ENCODE measurements at places on chromosomes 1 and 21.

GRCh38 chr1:19450811-19451515, 34.4 kb downstream of the CAPZB start:
- DNase-seq, result no peak
- H3K27me3 ChIP-seq, result no peaks in the 10 kb centered on the region
- no peak overlapping the region for H3K4me3 ChIP-seq

GRCh38 chr1:32706491-32706890, 3.9 kb upstream of the SYNC start:
- H3K4me3 ChIP-seq, result no peak overlapping the region
- no peaks in the 10 kb centered on the region for H3K4me1 ChIP-seq
- H3K27me3 ChIP-seq, result no peaks in the 10 kb centered on the region
- H3K36me3 ChIP-seq, result no peaks in the 10 kb centered on the region
- no peak for DNase-seq

- H3K27me3 ChIP-seq, result peaks cover 13% of the 10 kb centered on the region
- DNase-seq, result no peak
- no peaks in the 10 kb centered on the region for H3K4me1 ChIP-seq
- no peak overlapping the region for H3K27ac ChIP-seq
- H3K36me3 ChIP-seq, result no peaks in the 10 kb centered on the region
Measured at GRCh38 chr1:110554871-110555801, 36.2 kb upstream of the KCNA10 start.

GRCh38 chr1:116076831-116077230, 34.4 kb upstream of the MAB21L3 start:
- no peak overlapping the region for H3K27ac ChIP-seq
- H3K36me3 ChIP-seq, result no peaks in the 10 kb centered on the region
- peaks cover 3% of the 10 kb centered on the region for H3K27me3 ChIP-seq
- no peak for DNase-seq
- H3K4me3 ChIP-seq, result no peak overlapping the region

GRCh38 chr1:165114022-165114888, 242.3 kb downstream of the LMX1A start:
- no peak overlapping the region for H3K4me3 ChIP-seq
- no peaks in the 10 kb centered on the region for H3K4me1 ChIP-seq
- DNase-seq, result peak; percentile 29
- H3K27me3 ChIP-seq, result peaks cover 10% of the 10 kb centered on the region
- H3K36me3 ChIP-seq, result no peaks in the 10 kb centered on the region

DNA sequence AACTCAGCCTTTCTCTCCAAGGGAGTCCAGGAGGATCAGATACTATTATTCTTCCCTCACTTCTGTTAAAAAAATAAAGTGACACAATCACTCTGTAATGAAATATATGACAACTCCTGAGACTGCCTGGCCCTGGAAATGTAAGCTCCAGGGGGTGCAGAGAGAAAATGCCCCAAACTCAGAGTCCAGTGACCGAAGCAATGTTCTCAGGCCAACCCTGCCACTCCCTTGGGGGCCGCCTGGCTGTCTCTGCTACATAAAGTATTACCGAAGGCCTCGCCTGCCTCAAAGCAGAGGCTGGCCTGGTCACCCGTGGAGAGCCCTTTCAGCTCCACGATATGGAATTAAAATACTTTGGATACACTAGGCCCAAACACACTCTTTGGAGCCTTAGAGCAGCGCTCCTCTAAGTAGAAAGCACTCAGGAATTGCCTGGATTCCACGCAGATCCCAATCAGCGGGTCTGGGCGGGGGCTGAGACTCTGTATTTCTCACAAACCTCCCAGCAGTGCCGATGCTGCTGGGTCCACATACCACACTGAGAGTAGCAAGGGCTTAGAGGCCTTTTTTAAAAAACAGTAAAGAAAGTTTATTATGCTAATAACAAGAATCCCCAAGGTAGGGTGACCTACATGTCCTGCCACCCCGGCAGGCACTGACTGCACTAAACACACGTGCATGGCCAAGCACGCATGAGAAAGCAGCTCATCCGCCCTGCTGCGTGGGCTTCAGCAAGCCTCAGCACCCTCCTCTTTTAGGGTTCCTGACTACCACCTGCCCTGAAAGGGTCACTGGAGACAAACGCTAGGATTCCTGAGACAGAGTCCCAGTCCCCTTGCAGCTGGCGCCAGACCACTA, 31.1 kb downstream of the TMCO4 start:
- no peak overlapping the region for H3K27ac ChIP-seq
- no peak overlapping the region for H3K4me3 ChIP-seq
- no peak for DNase-seq
- no peaks in the 10 kb centered on the region for H3K4me1 ChIP-seq
- no peaks in the 10 kb centered on the region for H3K27me3 ChIP-seq

DNA sequence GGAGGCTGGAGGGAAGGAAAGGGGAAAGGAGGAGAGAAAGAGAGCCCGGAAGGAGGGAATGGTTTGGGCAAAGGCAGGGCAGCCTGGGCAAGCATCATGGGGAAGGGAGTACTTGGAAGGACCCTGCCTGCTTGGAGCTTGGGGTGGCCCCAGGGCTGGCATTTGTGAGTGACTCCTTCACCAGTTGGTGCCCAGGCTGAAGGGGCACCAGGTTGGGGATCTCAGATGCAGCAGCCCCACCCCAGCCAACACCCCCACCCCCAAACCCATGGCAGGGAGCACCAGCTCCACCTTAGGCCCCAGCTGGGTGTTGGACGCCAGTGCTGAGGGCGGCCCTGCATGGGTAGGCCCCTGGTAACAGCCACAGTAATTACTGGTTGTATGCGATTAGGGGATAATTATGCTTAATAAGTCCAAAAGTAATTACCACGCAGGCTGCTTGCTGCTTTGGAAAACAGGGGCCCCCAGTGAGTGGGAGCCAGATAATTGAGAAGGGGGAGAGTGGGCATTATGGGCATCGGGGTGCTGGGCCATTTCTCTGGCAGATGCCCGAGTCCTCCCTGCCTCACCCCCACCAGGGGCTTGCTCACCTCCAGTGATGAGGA, 78.3 kb downstream of the VWA5B1 start:
- no peak overlapping the region for H3K27ac ChIP-seq
- no peak for DNase-seq
- no peaks in the 10 kb centered on the region for H3K4me1 ChIP-seq
- no peaks in the 10 kb centered on the region for H3K36me3 ChIP-seq
- H3K27me3 ChIP-seq, result peaks cover 3% of the 10 kb centered on the region

DNA sequence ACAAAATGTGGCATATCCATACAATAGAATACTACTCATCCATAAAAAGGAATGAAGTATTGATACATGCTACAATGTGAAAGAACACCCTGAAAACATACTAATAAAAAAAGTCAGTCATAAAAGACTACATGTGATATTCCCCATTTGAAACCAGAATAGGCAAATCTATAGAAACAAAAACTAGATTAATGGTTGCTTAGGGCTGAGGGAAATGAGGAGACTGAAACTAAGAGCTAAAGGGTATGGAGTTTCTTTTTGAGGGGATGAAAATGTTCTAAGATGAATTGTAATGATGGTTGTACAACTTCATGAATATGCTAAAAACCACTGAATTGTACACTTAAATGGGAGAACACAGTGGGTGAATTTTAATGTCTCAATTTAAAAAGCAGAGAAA, 50.9 kb downstream of the ACBD6 start:
- no peak overlapping the region for H3K4me3 ChIP-seq
- no peak for DNase-seq
- no peaks in the 10 kb centered on the region for H3K27me3 ChIP-seq
- H3K27ac ChIP-seq, result no peak overlapping the region

DNA sequence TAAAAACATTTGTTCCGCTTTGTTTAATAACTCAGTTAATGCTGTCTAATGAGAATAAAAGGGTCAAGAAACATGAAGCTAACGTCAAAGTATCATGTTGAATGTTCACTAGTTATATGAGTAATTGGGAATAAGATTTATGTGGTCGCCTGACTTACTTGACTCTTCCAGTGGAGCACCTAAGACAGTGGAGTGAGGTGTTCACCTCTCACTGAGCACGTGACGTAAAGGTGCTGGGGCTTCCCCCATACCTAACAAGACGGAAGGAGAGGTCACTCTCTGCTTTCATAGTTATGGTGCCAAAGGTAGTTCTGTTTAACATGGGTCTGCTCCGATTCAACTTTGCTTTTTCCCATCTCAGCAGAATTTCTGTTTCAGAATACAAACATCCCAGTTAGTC, 686 bp downstream of the KMO start:
- no peak overlapping the region for H3K4me3 ChIP-seq
- H3K4me1 ChIP-seq, result peaks cover 10% of the 10 kb centered on the region
- no peak overlapping the region for H3K27ac ChIP-seq
- no peaks in the 10 kb centered on the region for H3K36me3 ChIP-seq
- H3K27me3 ChIP-seq, result peaks cover 30% of the 10 kb centered on the region

GRCh38 chr1:219682788-219683187, 69.9 kb upstream of the ZC3H11B start:
- no peaks in the 10 kb centered on the region for H3K36me3 ChIP-seq
- no peaks in the 10 kb centered on the region for H3K4me1 ChIP-seq
- DNase-seq, result no peak

DNA sequence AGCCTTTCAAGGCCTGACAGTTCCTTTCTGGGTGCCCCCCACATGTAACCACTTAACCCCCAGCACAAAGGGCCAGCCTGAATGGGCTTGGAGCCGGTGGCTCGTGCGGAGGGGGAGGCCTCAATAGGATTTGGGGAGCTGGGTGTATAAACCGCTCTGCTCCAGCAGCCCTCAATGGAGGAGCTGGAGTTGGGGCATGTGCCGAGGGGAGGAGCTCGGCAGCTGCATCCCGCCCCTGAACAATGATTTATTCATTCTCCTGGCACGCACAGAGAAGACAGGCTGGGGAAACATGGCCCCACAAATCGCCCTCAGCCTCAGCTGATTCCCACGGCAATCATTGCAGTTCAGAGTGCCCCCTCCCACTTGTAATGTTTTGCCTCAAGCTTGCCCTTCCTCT, 6.9 kb upstream of the C1orf216 start:
- no peaks in the 10 kb centered on the region for H3K4me1 ChIP-seq
- peaks cover 52% of the 10 kb centered on the region for H3K36me3 ChIP-seq
- no peaks in the 10 kb centered on the region for H3K27me3 ChIP-seq
- no peak overlapping the region for H3K4me3 ChIP-seq

GRCh38 chr1:195820925-195821324, 787.3 kb downstream of the KCNT2 start:
- no peaks in the 10 kb centered on the region for H3K36me3 ChIP-seq
- no peaks in the 10 kb centered on the region for H3K27me3 ChIP-seq
- DNase-seq, result no peak
- H3K27ac ChIP-seq, result no peak overlapping the region
- H3K4me1 ChIP-seq, result no peaks in the 10 kb centered on the region
- no peak overlapping the region for H3K4me3 ChIP-seq

GRCh38 chr1:51973587-51974474, 16.7 kb downstream of the RAB3B start:
- H3K27ac ChIP-seq, result no peak overlapping the region
- H3K36me3 ChIP-seq, result no peaks in the 10 kb centered on the region
- no peaks in the 10 kb centered on the region for H3K4me1 ChIP-seq
- no peak for DNase-seq
- no peaks in the 10 kb centered on the region for H3K27me3 ChIP-seq

- H3K36me3 ChIP-seq, result no peaks in the 10 kb centered on the region
- H3K27ac ChIP-seq, result no peak overlapping the region
- no peaks in the 10 kb centered on the region for H3K27me3 ChIP-seq
- H3K4me3 ChIP-seq, result no peak overlapping the region
- DNase-seq, result no peak
Measured at GRCh38 chr21:21864321-21864840, 866.2 kb downstream of the NCAM2 start.

DNA sequence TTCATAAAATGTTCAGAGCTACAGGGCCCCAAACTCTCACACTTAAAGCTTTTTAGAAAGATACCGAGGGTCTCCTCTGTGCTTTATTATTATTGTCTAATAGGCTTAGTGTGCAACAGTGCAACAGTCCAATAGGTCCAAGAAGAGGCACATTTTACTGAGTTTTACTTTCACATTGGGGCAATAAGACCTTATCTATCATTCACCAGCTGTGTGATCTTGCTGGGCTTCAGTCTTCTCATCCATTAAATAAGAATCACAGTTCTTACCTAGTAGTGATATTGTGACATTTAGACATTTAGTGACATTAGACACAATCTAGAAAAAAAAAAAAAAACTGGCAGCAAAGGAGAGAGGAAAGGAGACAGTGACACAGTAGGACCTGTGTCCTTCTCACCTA, 175.8 kb upstream of the NFIA start:
- no peaks in the 10 kb centered on the region for H3K27me3 ChIP-seq
- DNase-seq, result no peak
- H3K4me1 ChIP-seq, result no peaks in the 10 kb centered on the region
- H3K4me3 ChIP-seq, result no peak overlapping the region

GRCh38 chr1:6779089-6779805, 6.0 kb upstream of the CAMTA1 start:
- no peak overlapping the region for H3K4me3 ChIP-seq
- H3K36me3 ChIP-seq, result no peaks in the 10 kb centered on the region
- no peaks in the 10 kb centered on the region for H3K27me3 ChIP-seq
- DNase-seq, result no peak
- no peak overlapping the region for H3K27ac ChIP-seq
- H3K4me1 ChIP-seq, result peaks cover 11% of the 10 kb centered on the region

GRCh38 chr1:44212355-44213221, 683 bp upstream of the DMAP1 start:
- H3K27me3 ChIP-seq, result no peaks in the 10 kb centered on the region
- H3K27ac ChIP-seq, result peak overlapping the region; percentile 83
- H3K4me1 ChIP-seq, result peaks cover 32% of the 10 kb centered on the region
- H3K4me3 ChIP-seq, result peak overlapping the region; percentile 38

GRCh38 chr1:37795340-37796125, 1.9 kb downstream of the MANEAL start:
- DNase-seq, result peak; percentile 66
- H3K27ac ChIP-seq, result peak overlapping the region; percentile 60
- peak overlapping the region; percentile 97 for H3K4me3 ChIP-seq
- H3K36me3 ChIP-seq, result peaks cover 47% of the 10 kb centered on the region
- no peaks in the 10 kb centered on the region for H3K27me3 ChIP-seq
- peaks cover 30% of the 10 kb centered on the region for H3K4me1 ChIP-seq

GRCh38 chr1:84995484-84996334, 1.2 kb downstream of the MCOLN2 start:
- H3K4me1 ChIP-seq, result no peaks in the 10 kb centered on the region
- no peaks in the 10 kb centered on the region for H3K36me3 ChIP-seq
- no peak for DNase-seq
- no peaks in the 10 kb centered on the region for H3K27me3 ChIP-seq
